Neural crest cell (in vitro differentiated cells): ENCODE measurements at places on chromosomes 7 and 10.

DNA sequence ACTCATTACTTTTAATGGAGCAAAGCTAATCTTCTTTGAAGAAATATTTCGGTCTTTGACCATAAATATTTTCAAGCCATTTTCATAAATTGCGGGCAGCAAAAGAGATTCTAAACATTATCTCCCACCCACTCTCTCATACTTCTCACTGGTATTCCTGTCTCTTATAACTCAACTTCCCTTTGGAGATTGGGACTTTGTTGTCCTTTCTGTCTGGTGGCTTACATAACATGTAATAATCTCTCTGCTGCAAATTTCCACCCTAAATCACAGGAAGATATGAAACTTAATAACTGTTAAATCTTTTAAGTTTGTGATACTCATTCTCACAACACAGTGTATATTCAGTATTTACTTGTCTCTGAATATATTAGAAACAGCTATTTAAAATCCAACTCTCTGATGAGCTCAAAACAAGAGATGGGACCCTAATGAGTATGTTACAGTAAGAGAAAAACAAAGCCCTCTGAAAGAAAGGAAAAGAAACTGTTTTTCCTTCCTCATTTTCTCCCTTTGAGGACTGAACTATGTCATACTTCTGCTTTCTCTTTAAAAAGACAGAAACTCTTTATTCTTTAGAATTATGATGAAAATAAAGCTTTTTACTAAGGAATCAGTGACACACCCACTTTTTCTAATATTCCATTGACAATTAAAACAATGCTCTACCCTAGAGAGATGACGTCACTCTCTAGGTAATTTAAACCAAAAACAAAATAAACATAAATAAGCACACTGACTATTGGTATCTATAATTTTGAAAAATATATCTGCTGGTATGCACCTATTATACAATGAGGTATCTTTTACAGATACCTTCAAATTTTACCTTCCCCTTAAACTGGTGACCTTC is 14.7 kb downstream of the CALCR start:
- no peak for DNase-seq

DNA sequence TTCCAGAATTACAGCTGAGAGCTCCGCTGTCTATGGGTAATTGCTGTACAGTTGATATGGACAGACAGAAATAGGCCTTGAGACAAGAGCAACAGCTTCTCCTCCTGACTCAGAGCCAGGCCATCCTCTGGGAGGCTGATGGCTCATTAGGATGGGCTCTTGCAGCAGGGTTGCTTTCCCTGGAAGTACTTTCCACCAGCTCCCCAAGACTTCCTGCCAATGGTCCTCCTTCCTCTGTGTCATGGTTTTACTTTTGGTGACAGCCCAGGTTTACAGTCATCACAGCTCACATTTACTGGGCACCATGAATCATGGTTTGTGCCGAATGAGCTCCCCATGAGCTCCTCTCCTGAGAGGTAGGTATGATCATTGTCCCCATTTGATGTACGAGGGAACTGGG is 131.8 kb downstream of the HECW1 start:
- no peak for DNase-seq

- DNase-seq, result no peak
These were observed 32.4 kb downstream of the TMEM243 start for GRCh38 chr7:87187120-87187519.

- DNase-seq, result no peak
These were observed 3.2 kb downstream of the BZW2 start for GRCh38 chr7:16649196-16649595.

DNA sequence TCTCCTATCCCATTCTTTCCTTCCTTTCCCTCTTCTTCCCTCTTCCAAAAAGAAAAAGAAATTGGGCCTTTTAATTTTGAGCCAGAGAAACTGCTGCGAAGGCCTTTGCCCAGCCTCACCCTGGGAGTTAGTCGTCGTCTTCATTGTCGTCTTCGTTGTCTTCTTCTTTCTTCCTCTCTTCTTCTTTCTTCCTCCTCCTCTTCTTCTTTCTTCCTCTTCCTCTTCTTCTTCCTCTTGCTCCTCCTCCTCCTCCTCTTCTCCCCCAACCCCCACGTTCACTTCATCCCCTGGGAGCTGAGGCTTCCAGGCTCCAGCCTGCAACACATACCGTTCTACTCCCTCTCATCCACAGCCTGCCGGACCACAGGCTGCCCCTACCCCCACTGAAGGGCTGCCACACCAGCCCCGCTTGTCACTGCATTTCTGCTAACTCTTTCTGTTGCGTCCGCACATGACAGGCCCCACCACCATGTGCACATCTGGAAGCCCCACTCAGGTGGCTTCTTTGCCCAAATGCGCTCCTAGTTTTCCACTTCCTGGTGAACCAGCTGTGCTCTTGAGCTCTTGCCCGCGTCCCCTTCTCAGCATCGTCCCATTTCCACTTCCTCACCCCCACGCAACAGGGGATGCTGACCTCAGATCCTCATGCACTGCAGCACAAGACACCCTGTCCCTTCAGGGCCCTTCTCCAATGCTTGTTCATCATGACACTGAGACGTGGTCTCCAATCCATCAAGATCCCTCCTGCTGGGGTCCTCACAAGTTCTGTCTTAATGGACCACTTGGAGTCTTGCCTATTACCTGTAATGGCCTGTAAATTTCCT is 94.9 kb upstream of the SH2B2 start:
- no peak for DNase-seq

DNA sequence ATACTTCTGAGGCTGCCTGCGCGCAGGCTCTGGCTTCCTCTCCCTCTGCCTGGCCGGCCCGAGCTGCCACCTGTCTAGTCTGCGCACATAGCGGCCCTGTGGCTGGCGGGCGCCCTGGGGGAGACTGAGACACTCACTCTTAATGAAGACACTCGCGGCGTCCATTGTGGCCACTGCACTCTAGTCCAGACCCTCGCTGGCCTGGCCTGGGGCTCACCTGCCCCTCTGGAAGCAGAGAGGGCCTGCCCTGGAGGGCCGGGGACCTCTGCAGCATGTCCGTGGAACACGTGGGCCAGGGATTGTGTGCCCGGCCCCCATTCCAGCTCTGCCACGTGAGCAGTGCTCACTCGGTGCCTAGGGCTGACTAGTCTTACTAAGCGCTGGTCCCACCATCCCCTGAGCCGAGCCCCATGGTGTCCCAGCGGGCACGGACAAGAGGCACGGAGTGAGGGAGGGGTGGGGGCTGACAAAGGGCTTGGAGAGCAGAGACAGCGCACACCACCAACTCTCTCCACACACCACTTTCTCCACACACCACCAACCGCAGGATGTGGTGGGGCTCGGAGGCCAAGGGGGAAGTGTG is 149.3 kb downstream of the ELFN1 start:
- DNase-seq, result no peak

GRCh38 chr10:68047554-68048327 is 27.3 kb downstream of the HERC4 start:
- no peak for DNase-seq

- no peak for DNase-seq
These were observed 64.6 kb downstream of the JAZF1 start for GRCh38 chr7:28116041-28116440.

- DNase-seq, result no peak
These were observed 15.9 kb downstream of the SKIDA1 start for GRCh38 chr10:21509341-21510240.

GRCh38 chr10:43065761-43066160 is 11.1 kb upstream of the RET start:
- DNase-seq, result no peak

- no peak for DNase-seq
These were observed 176.8 kb downstream of the PKD1L1 start for GRCh38 chr7:47771336-47771989.

- DNase-seq, result no peak
These were observed 526.7 kb upstream of the NRP1 start for GRCh38 chr10:33861016-33861704.

GRCh38 chr7:108247614-108248013 is 117.5 kb upstream of the LAMB4 start:
- no peak for DNase-seq

GRCh38 chr10:104038958-104039752 is 46.5 kb downstream of the COL17A1 start:
- DNase-seq, result no peak

DNA sequence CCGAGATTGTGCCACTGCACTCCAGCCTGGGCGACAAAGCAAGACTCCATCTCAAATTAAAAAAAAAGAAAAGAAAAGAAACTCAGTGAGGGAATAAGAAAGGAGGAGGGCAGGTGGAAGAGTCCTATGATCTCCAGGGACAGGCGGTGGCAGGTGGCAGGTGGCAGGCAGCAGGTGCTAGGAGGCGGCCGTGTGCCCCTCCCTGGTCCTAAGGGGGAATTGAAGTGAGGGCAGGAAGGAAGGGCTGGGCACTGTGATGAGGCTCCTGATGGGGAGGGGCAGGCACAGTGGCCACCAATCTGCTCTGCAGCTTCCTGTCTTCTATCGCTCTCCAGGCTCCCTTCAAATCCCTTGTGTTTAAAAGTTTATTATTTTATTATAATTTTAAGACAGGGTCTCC is 41.2 kb upstream of the UBE3C start:
- no peak for DNase-seq

DNA sequence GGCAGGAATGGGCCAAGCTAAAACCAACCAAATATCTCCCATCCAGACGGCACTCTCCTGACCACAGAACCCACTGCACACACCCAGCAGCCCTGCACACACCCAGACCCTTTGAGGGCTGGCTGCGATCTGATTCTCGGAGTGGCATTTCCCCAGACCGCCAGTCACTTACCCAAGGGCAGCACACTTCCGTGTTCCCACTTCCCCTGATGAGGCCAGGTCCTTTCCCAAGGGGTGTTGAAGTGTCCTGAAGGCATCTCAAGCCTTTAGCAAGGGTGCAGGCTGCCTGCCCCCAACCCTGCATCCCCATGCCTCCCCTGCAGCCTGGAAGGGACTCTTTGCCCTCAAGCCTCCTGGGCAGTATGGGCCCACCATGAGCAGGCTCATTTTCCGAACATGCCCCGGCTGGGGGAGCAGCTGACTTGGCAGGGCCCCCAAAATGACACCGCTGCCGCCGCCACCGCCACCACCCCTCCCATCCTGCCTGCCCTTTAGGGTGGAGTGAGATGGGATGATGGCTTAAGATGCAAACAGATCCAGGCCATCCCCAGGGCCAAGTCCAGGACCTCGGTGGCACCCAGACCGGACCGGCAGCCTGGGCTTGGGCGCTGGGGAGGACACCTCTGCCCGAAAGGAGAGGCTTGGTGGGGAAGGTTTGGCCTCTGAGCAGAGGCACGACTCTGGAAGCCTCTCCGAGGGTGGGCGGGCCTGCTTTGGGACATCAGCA is 159.8 kb downstream of the NRF1 start:
- DNase-seq, result no peak

DNA sequence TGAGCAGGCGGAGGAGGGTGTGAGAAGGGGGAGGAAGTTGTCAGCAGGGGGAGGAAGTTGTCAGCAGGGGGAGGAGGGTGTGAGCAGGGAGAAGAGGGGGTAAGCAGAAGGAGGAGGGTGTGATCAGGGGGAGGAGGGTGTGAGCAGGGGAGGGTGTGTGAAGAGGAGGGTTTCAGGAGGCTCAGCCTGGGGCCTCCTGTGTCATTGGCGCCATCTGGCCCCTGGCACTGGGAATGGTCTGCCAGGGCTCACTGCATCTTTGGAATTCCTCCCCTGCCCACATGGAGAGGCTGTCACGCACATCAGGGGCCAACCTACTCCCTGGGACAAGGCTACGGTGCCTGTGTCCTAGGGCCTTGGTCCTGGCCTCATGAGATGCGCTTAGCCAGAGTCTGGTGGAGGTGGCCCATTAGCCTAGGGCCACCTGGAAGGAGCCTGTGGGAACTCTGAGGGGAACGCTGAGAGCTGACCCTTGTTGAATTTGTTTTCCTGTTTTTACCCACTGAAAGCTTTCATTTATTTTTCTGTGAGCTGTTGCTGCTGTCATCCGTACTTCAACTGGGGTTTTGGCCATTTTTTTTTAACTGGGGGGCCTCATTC is 18.0 kb downstream of the CAMK2B start:
- peak; percentile 1 for DNase-seq

- DNase-seq, result no peak
These were observed 112.3 kb downstream of the LHPP start for GRCh38 chr10:124573726-124574455.

- DNase-seq, result peak; percentile 75
These were observed at the start of gene EBF3 for GRCh38 chr10:129963641-129964501. EBF3 (minus strand) TSS chr10:129964274; CDS start chr10:129963768, 506 bp downstream.

DNA sequence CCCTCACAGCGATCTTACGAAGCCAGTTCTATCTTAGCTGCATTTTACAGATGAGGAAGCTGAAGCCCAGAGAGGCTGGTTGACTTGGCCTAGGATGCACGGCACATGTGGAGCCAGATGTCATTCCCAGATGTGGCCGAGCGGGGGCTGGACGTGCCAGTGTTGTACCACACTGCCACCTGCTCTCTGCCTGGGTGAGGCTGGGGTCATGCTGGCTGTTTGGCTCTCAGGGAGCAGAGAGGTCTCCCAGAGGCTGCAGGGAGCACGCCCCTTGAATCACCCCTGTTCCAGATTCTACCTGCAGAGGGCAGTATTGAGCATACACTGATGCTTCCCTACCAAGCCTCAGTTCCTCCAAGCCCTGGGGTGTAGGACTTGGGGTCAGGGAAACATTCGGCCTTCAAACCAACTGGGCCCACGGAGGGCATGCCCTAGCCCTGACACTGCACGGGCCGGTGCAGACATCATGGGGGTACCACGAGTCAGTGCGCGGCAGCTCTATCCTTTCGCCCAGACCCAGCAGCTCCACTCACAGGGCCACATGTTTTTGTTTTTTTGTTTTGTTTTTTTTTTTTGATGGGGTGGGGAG is 3.8 kb upstream of the GTF2IRD1 start:
- peak; percentile 82 for DNase-seq

DNA sequence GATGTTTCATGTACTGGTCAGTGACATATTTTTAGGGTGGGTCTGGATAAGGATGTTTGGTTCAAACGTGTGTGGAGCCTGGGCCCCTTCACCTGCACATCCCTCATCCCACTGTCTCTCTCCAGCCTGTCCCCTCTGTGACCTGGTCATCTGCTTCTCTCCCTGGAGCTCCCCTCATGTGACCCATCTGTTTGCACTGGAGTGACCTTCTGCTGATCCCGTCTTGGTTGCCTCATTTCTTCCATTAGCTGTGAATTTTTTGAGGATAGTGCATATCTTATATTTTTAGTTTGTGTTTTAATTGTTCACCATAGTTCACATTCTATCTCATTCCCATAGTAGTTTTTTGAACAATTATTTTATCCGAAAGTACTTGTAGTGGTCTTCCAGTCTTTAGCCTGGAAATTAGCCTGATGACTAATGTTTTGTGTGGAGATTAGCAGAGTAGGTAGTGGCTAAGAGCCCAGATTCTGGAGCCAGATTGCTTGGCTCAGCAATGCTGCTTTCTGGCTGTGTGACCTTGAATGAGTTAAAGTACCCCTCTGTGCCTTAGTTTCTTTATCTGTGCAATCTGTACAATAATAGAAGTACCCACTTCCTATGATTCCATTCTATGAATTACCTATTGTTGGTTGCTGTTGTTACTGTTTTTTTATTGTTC is 224.5 kb downstream of the LRMDA start:
- DNase-seq, result no peak

DNA sequence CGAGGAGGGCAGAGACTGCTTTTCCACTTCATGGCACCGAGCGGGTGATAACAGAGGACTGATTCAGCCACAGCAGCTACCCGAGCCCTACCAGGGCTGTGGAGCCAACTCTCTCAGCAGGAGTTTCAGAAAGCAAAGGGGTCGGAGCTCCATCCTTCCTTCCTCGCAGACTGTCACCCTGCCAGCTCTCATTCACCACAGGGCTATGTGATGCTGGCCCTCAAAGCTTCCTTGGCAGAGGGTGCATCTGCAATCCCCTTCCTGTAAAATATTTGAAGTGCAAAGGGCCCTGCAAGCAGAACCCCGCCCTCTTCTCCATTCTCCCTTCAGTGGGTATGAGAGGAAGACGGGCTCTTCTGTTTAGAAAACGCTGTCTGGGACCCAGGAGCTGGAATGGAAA is 105.3 kb upstream of the LYZL2 start:
- DNase-seq, result no peak
